CD8-positive, alpha-beta memory T cell (primary cell): ENCODE measurements at places on chromosomes 2 and 18. TPM values are rescaled to one million over a fixed set of nuclear protein-coding genes. Genes with fewer than 3 reads are reported as not detected.

The TMEM163 gene
- not detected for total RNA-seq

The NEU2 gene
- total RNA-seq = not detected

The NGEF gene
- not detected for total RNA-seq

The RNF125 gene
- 41.3 TPM for total RNA-seq

The GKN1 gene
- total RNA-seq = not detected

The RNF152 gene
- 0.38 TPM for total RNA-seq

The ABCG5 gene
- not detected for total RNA-seq

The KIF1A gene
- total RNA-seq = 1.8 TPM

The KATNAL2 gene
- 0.82 TPM for total RNA-seq

The RAB17 gene
- not detected for total RNA-seq

The SKA1 gene
- total RNA-seq = 28.7 TPM

The LHCGR gene
- total RNA-seq = not detected

The ONECUT2 gene
- not detected for total RNA-seq

The CHST9 gene
- total RNA-seq = not detected

The DNER gene
- not detected for total RNA-seq

The TEX44 gene
- not detected for total RNA-seq

The VIL1 gene
- not detected for total RNA-seq

The ALPG gene
- not detected for total RNA-seq

The NFATC1 gene
- total RNA-seq = 46.7 TPM

The FAM161A gene
- total RNA-seq = 5.8 TPM

The ZAP70 gene
- 180 TPM for total RNA-seq

The FOXD4L1 gene
- 0.15 TPM for total RNA-seq

The ALKAL2 gene
- total RNA-seq = not detected

The HPCAL1 gene
- 47.6 TPM for total RNA-seq

The KLHL14 gene
- not detected for total RNA-seq

The SPDYA gene
- total RNA-seq = 0.84 TPM

The OTX1 gene
- not detected for total RNA-seq

The CCDC102B gene
- total RNA-seq = 1.1 TPM

The SIX3 gene
- not detected for total RNA-seq

The KCNF1 gene
- total RNA-seq = not detected

The MAP2 gene
- total RNA-seq = not detected

The ACOXL gene
- 0.27 TPM for total RNA-seq

The ANKRD44 gene
- total RNA-seq = 142 TPM

The SULT1C4 gene
- total RNA-seq = not detected

The KCNG2 gene
- total RNA-seq = not detected

The STAT4 gene
- total RNA-seq = 53.0 TPM

The B3GNT7 gene
- total RNA-seq = 0.16 TPM

The MFF gene
- 64.6 TPM for total RNA-seq

The CD302 gene
- 0.70 TPM for total RNA-seq

The BCL2 gene
- total RNA-seq = 60.5 TPM

The SELENOI gene
- total RNA-seq = 58.4 TPM

The CABLES1 gene
- 8.0 TPM for total RNA-seq

The MC4R gene
- total RNA-seq = not detected

The CIDEA gene
- total RNA-seq = not detected

The ALK gene
- total RNA-seq = not detected
